ENCODE measurements at places on chromosomes 11 and 22.

DNA sequence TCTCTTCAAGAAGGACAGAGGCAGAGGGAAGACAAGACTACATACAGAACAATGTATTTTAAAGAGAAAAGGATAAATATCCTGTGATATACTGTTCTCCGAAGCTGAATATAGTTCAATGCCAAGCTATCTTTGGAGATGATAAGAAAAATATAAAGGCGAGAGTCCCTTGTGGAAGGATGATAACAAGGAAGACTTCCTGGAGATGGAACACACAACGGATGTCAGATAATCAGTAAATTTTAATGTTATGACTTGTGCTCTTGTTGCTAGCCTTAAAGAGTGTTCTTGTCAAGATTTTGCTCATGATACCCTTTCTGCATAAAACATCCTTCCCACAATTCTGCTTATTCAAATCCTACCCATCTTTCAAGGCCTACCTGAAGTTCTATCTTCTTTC lies 6.8 kb upstream of the CTR9 start:
- DNase-seq = no peak

- DNase-seq = no peak
These were observed 146.2 kb upstream of the RASSF10 start for GRCh38 chr11:12862696-12863469.

DNA sequence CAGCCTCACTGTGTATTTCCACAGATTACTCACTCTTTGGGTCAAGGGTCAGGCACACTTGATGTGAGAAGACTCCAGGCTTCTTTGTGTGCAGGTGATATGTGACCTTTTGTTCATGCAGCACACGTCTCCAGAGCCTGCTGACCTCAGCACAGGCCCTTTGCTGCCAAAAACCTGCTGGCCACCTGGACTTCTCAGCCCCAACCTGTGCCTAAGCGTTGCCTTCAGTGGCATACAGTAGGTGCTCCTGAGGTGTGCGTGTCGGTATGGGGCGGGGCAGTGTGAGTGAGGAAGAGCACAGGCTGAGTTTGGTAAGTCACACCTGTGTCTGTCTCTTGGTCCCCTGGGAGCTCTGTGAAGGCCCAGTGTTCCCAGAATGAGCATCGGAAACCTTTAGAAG lies 58.1 kb downstream of the WNT11 start:
- DNase-seq = no peak

GRCh38 chr11:78946945-78947902 lies 372.6 kb upstream of the NARS2 start:
- no peak for DNase-seq

DNA sequence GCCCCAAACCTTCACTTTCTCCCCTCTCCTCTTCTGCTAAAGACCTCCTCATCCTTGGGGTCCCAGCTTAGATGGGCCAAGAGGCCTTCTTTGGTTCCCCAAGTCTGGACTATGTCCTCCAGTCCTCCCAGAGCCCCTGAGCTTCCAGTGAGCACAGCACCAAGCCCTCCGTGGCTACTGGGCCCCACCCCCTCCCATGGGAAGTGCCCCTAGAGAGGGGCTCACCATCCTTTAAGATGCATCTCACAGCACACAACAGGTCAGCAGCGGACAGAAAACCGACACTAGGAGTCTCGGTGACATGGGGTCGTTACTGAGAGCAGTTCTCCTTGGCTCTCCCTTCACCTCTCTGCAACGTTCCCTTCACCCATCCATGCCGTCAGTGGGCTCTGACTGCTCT lies 2.7 kb downstream of the LRRC32 start:
- DNase-seq = no peak
